ENCODE measurements at places on chromosomes 4 and X.

DNA sequence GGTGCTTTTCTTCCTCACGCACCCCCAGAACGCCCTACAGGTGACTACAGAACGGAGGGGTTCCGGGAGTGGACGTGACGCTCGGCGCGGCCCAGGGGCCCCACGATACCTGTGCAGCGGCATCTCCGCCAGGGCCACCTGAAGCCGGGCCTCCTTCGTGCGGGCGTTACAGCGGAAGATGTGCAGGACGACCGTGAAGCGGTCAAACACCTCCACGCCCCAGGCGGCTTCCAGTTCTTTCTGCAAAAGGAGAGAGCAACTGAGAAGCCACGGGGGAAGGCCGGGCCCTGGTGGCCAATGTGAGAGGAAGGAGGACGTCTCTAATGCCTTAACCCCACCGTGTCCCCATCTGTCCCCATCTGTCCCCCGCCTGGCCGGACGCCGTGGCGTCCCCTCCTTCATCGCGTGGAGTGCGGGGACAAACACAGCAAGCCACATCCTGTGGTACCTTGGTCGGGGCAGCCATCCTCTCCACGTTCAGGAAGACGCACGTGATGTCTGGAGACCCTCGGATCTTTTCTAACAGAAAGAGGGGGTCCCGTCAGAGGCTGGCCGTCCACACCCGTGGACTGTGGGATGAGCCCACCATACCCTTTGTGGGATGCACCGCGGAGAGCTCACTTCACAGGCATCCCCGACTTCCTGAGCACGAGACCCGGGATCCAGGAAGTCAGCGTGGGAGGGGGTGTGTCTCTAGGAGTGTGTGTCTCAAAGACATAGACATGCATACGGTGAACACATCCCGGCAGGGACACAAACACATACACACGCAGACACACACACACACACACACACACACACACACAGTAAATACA lies 3.6 kb downstream of the GTPBP6 start:
- DNase-seq, result no peak

DNA sequence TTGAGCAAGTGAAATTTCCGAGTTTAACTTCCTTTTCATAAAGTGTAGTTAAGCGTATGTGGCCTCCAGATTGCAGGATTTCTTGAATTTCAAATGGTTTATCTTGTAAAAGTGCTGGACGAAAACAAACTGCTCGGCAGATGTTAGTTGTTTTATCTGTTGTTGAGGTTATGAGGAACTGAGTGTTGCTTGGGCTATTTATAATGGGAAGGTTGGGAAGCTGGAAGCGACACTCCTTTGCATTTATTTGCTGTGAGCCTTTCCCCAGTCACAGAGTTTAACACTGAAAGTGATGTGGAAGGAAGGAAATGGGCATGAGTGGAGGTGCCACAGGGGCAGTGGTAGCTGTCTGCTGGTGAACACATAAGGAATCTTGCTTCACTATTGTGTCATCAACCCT lies 284.9 kb downstream of the PCDH7 start:
- DNase-seq, result no peak

GRCh38 chr4:127352220-127353113 lies 280.3 kb upstream of the INTU start:
- DNase-seq, result no peak

DNA sequence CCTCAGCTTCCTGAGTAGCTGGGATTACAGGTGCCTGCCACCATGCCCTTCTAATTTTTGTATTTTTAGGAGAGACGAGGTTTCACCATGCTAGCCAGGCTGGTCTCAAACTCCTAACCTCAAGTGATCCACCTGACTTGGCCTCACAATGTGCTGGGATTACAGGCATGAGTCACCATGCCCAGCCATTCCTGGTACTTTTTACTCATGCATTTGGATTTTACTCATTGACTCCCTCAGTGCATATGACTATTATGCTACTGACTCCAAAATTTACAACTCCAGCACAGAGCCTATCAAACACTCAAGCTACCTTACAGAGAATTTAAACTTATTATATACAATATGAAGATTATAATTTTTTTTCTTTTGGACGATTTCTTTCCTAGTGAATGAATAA lies 199.9 kb downstream of the CXXC4 start:
- DNase-seq, result no peak
